Ecto neural progenitor cell (in vitro differentiated cells): ENCODE measurements at places on chromosomes 2 and 18.

- DNase-seq, result no peak
Measured at GRCh38 chr2:196409376-196409775, 230.1 kb upstream of the CCDC150 start.

DNA sequence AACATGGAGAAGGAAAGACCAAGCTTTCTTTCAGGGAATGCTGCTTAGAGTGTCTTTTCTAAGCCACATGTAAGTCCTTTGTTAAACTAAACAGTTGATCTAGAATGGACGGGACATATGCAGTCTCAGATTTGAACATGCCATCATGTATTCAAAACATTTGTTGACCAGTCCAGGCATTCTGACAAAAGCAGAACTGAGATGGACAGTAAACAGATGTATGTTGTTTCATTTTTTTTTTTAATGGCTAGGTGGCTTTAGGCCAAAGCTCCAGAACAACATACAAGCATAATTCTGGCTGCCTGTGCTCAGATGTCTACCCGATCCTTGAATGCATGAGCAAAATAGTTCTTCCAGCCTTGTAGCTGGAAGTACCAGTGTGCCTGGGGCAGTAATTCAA lies 1211.4 kb upstream of the FAM98A start:
- no peak for DNase-seq

DNA sequence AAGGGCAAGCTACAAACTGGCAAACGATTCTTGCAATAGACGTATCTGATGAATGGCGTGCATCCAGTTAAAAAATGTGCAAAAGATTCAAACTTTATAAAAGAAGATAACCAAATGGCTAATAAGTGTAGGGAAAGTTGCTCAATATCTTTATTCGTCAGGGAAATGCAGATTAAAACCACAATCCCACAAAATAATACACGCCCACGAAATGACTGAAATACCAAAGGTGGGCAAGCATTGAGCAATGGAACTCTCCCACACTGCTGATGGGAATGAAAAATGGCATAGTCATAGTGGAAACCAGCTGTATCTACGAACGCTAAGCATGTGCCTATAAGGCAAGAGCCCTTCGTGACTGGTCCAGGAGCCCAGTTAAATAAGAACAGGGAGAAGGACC lies 168.6 kb upstream of the SIX2 start:
- DNase-seq, result no peak

GRCh38 chr2:31414601-31415241 lies at the start of gene XDH:
Gene XDH (minus strand): TSS chr2:31414742. CDS start chr2:31414666, 76 bp downstream.
- DNase-seq, result no peak

DNA sequence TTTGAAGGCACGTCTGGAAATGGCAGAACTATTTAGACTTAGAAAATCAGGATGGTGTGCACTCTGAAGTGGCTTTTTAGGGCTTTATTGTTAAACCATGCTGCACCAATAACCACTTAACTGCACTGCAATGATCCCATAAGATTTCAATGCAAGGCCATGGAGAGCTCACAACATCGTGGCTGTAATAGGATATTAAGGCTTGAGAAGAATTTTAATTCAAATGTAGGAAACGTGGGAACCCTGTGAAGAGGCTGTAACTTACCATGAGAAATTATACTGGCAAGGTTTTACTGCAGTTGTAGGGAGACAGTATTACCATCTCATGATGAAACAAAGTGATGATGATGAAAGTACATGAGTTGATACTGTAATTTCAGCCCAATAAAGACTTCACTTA lies 242.5 kb downstream of the AFF3 start:
- no peak for DNase-seq

DNA sequence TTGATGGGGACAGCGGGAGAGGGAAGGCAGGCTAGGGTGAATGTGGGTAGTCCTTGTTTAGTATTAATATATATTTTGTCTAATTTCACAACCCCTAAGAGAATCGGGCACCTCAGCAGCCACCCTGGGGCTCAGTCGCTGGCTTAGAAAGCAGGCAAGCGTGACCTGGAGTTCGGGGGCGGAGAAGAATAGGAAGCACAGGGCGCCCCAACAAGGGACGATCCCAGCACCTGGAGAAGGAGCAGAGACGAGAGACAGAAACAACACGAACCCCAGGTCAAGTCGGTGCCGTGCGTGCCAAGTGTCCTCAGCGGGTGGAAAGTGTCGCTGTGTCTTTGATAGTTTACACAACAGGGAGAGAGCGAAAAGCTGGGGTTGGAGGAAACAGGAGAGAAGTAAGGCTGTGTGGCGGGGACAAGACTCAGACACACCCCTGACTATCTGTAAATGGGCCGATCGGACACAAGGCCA lies 95.4 kb downstream of the NFATC1 start:
- DNase-seq, result no peak

DNA sequence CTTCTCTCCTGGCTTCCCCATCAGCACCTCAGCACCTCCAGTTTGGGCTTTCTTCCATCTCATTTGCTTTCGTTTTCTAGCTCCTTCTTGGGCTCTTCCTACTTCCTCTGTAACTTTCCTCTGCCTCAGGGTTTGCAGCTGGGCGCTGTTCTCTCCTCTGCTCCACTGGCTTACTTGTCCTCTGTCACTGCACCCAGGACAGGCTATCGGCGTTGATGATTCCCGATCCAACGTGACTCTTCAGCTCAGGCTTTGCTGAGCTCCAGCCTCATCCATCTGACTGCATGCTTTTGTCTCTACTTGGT lies 362.4 kb downstream of the CYRIA start:
- DNase-seq, result no peak

- no peak for DNase-seq
Measured at GRCh38 chr2:205369813-205370212, 312.5 kb upstream of the NRP2 start.

- DNase-seq, result no peak
Measured at GRCh38 chr18:54284981-54285785, 15.9 kb downstream of the POLI start.

- no peak for DNase-seq
Measured at GRCh38 chr2:12948961-12949353, 232.2 kb downstream of the TRIB2 start.
